Progenitor cell of endocrine pancreas (in vitro differentiated cells): ENCODE measurements at places on chromosomes 5 and 9. TPM values are rescaled to one million over a fixed set of nuclear protein-coding genes. Genes with fewer than 3 reads are reported as not detected.

Gene SLIT3
- 18.8 and 19.6 TPM in 2 replicates for total RNA-seq

Gene GPR150
- total RNA-seq: not detected in 2 replicates

Gene SWI5
- total RNA-seq: 18.8 and 20.7 TPM in 2 replicates

Gene TAL2
- total RNA-seq: 0.82 and 2.2 TPM in 2 replicates

Gene GAS1
- total RNA-seq: 4.0 and 5.6 TPM in 2 replicates

Gene DAPK1
- 202 and 228 TPM in 2 replicates for total RNA-seq

Gene MARCHF11
- not detected in 2 replicates for total RNA-seq

Gene POU5F2
- total RNA-seq: 0.96 and 1.1 TPM in 2 replicates

Gene AK3
- total RNA-seq: 69.1 and 73.6 TPM in 2 replicates

Gene GARNL3
- total RNA-seq: 21.4 and 28.3 TPM in 2 replicates

Gene FAM221B
- not detected in 2 replicates for total RNA-seq

Gene TRPM6
- total RNA-seq: 0.10 and 0.20 TPM in 2 replicates

Gene CTSL
- 38.6 and 47.5 TPM in 2 replicates for total RNA-seq

Gene TGFBI
- 2.3 and 3.8 TPM in 2 replicates for total RNA-seq
